C1 segment of cervical spinal cord (tissue), 14 donors: ENCODE measurements at places on chromosomes 12 and 14.

GRCh38 chr12:13066459-13066858 is 22.3 kb downstream of the FAM234B start:
- no peak for DNase-seq

DNA sequence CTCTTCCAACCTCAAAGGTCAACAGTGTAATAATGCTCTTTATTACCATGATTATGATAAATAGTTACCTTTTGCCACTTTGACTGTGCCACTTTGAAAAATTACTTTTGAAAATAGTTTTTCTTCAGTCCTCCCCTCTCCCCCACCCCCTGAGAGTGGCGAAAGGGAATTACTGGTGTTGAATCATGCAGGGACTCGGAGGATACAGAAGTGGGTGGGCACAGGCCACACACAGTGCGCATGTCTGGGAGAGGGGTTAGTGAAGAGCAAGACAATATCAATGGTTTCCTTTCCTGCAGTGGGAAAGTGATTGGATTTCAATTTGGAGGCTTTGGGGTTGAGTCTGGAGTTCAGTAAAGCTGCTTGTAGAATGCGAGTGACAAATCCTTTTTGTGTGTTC is 170.9 kb downstream of the PTCSC3 start:
- DNase-seq, result no peak

DNA sequence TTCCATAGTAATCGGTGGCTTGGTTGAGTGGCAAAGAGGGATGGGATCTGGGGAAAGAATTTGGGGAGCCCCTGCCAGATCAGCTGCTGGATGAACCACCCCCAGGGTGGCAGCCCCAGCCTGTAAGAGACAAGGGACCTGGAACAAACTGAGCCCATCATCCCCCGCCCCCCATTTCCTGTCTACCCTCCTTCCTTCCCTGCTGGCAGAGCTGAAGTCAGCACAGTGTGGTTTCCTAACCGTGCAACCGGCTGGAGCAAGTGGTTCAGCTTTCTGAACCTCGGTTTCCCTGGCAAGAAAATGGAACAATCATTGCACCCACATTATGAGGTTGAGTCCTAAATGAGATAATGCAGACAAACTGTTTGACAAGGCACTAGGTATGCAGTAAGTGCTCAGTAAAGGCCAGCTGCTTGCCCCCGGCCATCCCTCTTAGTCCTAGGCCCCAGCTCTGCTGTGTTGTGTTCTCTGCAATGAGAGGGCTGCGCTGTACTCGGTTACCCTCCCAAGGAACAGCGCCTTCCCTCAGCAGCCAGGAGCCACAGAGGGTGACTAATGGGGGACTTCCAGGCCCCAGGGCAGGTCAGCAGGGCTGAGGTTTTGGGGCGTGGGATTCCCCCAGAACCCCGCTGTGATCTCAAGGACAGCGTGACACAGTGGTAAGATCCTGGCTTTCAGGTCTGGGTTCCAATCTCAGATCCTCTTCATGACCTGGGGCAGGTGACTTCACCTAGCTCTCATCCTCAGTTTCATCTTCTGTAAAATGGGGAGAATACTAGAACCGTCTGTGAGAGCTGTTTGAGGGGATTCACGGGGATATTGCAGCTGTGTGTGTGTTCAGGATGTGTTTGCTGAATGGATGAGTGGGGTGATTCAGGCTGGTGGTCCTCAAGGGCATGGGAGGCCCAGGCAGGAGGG is 16.5 kb downstream of the SELPLG start:
- DNase-seq, result no peak

- no peak for DNase-seq
These were observed 9.4 kb upstream of the ABCC9 start for GRCh38 chr12:21950649-21951048.

GRCh38 chr12:125092108-125092871 is 27.1 kb downstream of the AACS start:
- no peak for DNase-seq

DNA sequence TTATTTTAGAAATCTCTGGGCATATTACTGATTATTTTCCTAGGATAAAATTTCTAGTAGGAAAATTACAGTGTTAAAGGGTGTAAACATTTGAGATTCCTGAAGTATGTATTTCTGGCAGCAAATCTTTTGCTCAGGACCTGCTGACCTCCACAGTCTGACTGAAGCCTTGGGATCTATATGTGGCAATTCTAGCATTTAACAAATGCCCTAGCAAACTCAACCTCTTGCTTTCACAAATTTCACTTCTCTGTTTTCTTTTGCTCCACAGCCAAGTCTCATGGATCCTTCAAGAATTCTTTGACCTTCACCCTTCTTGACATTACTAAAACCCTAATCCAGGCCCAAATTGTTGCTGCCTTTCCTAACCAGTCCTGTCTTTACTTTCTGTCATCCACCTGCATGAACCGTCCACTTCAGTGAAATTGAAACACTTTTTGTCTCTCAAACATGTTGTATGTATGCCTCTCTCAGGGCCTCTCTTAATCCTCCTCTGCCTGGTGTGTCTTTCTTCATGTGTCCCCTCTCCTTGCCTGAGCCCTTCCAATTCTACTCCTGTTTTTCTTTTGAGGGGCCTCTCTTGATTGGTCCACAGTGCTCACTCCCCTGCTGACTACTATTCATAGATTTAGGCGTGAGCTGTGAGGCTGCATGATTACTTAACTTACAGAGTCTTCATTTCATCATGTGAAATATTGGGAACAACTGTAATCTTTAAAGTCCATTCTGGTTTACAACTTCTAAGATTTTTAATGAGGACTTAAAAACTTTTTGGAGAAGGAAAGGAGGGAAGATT is 5.1 kb upstream of the DYRK4 start:
- DNase-seq, result no peak

- no peak for DNase-seq
These were observed 23.8 kb upstream of the PWP1 start for GRCh38 chr12:107661830-107662229.

DNA sequence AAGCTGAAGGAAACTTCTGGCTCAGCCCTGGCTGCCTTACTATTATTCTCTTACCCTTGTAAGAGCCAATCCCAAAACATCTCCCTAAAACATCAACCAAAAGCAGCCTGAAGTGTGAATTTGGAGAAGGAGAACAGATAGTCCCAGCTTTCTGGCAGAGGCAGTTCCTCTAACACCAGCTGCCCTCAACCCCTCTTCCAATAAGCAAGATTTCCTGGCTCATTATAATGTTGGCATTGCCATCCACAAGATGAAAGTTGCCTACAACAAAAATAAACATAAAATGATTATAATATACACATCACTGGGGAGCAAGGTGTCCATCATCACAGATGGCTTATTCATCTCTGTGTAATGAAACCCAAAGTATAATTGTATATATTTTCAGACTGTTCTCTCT is 352.5 kb upstream of the CCDC196 start:
- no peak for DNase-seq

DNA sequence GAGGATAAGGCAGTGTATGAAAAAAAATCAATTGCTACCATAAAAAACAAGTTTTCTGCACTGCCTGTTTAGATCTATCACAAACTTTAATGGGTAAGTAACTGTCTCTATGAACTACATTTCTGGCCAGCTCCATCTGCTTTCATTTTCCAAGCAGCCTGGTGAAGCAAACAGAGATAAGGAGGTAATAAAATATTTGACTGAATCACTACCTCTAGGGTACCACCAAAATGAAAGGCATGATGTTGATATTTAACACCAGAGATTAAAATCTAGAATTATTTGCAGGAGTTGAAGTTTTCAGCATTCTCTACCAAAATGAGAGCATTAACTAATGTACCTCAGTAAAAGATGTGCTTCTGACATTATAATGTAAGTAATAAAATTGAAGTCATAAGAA is 863.5 kb upstream of the MGAT4C start:
- no peak for DNase-seq

DNA sequence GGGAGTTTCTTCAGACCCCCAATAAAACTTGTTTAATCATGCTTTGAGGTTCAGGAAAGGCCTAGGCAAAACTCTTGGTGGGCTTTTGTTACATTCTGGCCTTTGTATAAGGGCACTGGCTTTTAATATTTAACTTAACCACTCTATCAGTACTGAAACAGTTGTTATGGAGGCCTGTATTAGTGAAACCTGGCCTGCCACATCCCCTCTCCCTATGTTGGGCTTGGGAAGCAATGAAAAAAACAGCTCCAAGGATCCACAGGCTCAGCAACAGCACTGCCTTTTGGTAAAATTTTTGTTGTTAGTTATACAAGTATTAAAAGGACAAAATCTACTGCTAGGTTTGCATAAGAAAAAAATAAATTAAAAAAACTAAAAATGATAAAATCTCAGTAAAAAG is 10.7 kb downstream of the SOAT2 start:
- no peak for DNase-seq

GRCh38 chr12:85681333-85681732 is 154.9 kb downstream of the RASSF9 start:
- no peak for DNase-seq
